ENCODE measurements at places on chromosomes 12 and 14.

- DNase-seq = no peak
These were observed 684.3 kb downstream of the TMEM121 start for GRCh38 chr14:106210650-106211049.

GRCh38 chr12:6222078-6222654 is 22.0 kb downstream of the CD9 start:
- DNase-seq = no peak

GRCh38 chr14:57246933-57247657 is 21.6 kb downstream of the EXOC5 start:
- DNase-seq = no peak

- DNase-seq = no peak
These were observed 57.2 kb upstream of the BEGAIN start for GRCh38 chr14:100644383-100644782.

DNA sequence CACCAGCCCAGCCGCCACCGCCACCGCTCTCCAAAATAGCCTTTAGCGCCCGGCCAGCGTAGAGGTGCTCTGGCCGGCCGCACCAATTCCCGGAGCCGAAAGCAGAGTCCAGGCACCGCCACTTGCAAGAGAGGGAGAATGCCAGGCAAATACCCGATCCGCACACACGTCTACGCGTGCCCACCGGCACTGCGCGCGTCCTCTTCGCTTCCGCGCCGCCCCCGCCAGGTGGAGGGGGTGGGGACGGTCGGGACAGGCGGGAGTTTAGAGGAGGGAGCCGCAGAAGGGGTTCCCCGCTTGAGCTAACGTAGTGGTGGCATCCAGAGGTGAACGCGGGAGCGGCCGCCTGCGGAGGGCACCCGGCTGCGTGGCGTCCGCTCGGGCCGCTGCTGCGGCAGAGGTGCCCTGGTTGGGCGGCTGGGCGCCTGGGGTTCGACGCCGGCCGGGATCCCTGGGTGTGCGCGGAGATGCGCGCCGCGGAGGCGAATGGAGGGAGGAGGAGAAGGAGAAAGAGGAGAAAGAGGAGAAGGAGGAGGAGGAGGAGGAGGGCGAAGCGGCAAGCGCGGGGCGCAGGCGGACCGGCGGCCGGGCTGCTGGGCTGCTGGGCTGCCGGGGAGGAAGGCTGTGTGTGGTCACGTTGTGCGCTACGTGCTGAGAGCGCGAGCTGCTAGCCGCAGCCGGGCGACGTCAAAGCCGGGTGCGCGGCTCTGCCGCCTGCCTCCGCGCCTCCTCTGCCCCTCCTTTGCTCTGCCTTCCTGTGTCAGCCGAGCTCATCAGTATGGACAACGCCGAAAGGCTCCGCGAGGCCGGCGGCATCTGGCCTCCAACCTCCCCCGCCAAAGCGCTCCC is at the start of gene MDGA2:
Gene MDGA2 (minus strand): TSS at position 140 of the 849 bp plus-strand sequence.
- DNase-seq = no peak

GRCh38 chr12:55818140-55818728 is 393 bp downstream of the ORMDL2 start:
- no peak for DNase-seq

DNA sequence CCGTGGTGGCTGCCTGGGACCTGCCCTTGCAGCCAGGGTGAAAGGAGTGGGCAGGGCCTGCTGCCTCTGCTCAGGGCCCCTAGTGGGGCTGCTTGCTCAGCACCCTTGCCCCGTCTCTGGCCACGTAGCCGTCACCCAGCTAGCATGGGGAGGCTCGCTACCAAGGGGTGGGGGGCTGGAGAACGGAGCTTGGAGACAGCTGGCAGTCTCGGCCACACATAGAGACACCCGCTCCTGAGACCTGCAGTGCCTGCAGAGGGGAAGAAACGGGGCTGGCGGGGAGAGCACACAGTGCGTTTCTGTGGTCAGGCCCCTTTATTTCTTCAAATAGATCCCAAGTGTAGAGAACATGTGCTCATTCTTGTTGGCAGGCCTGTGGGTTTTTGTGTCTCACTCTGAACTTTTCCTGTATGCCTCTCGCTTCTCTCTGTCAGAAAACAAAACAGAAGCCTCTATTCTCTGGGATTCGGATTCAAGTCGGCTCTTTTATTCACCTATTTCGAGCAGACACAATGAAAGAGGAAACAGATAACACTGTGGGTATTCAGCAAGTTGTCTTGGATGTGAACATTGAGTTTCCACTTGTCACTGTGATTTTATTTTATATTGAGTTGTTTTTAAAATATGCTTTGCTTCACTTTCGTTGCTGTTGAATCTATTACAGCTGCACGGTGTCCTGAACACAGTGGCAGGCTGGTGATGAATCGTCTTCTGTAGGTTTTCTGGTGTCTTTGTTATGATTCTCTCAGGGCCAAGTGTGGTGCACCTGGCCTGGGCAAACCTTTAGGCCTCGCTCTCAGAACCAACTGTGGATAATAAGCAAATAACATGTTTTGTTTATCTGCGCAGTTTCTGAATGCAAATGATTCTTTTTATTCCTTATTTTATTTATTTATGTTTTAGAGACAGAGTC is 26.5 kb downstream of the PACS2 start:
- DNase-seq = no peak
